ENCODE measurements at places on chromosomes 16 and 17.
A peak's percentile ranks its signal among the peaks of the same experiment; 100 is the strongest.

- peak; percentile 17 for DNase-seq
Observed at GRCh38 chr16:57446531-57447185, 527 bp downstream of the CIAPIN1 start.

DNA sequence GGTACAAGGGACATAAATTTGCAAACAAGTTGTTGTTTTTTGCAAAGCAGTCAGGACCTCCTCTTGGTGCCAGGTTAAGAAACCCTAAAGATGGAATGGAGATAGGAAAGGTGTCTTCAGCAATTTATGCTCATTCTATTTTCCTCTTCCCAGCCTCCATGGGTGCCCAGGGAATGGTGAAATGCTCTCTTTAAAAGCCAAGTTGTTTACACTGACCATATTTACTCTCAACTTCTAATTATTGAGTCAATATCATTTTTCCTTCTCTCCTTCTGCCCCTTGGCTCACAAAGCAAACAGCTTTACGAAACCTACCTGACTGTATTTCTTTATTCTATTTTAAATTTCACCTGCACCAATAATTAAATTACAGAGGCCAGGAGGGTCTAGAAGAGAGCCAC, 138.5 kb upstream of the IRX3 start:
- no peak for DNase-seq

- no peak for DNase-seq
Observed at GRCh38 chr17:66537502-66537901, 235.1 kb downstream of the PRKCA start.

DNA sequence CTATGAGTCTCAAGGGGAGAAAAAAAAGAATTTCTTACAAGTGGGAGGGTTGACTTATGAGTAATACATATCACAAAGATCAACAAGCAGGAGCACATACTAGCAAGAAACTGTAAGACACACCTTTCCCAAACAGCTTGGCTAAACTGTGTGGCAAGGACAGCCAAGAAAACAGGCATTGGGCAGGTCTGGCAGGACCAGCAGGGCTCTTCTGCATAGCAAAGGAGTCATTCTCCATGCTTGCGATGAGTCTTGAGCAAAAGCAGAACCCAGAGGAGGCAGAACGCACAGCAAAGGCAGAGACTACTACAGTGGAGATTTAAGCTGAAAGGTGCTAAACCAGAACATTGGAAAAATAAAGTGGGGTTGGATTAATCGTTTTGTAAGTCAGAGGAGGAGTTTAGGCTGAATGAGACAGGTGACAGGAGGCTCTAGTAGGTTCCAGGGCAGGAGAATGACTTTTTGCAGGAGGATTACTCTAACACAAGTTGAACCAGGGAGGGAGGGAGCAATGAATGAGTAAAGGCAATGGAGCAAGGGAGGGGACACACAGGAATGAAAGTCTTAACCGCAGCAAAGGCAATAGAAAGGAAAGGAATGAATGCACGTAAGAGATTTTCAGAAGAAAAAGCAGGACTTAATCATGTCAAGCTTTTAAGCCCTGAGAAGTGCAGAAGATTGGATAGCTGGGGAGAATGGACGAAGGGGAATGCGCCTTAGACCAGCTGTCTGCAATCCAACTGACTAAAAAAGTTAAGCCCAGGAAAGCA, 2.7 kb downstream of the N4BP1 start:
- peak; percentile 73 for DNase-seq

DNA sequence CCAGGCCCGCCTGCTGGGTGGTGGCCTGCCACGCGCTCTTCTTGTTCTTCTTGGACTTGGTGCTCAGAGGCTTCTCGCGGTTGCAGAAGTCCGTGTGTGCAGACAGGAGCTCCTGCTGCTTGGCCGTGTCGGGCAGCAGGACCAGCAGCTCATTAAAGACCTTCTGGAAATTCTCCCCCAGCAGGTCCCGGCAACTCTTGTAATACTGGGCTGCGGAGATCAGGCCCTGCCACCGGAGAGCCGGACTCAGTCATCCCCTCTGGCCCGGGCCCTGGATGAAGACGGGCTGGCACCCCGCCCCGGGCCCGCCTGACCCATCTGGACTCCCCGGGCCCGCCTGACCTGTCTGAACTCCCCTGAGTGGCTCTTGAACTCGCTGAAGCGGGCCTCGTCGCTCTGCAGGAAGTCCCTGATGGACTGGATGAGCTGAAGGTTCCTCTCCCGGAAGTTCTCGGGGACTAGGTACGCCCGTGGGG, 8.6 kb downstream of the SYNGR3 start:
- no peak for DNase-seq

- DNase-seq, result no peak
Observed at GRCh38 chr17:13813347-13814240, 211.9 kb upstream of the HS3ST3A1 start.

DNA sequence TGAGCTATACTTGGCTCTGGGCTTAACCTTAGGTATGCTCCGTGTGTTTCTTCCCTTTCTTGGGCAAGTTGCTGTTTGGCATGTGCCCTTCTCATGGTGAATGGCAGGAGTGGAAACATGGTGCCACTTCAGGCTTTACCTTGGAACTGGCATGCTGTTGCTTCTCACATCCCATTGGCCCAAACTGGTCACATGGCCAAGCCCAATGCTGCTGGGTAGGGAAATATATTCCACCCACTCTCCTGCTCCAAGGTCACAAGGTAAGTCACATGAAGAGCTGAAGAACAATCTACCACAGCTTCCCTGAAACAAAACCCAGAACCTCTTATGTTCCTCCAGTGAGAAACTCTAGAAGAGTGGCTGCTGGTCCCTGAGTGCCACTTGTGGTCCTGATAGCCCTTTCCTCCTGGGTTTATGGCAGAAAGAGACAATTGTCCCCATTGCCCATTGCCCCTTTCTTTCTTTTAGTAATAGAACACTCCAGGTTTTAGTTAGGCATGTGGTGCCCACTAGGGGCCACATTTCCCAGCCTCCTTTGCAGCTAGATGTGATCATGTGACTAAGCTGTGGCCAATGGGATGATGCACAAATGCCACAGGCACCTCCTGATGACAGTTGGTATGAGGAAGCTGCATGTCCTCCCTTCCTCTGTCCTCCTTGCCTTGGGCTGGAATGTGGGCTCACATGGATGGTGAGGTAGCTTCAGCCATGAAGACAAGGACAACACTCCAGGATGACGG, 50.3 kb downstream of the MEOX1 start:
- DNase-seq, result no peak

- no peak for DNase-seq
Observed at GRCh38 chr17:76947771-76948170, 79.6 kb downstream of the MGAT5B start.

DNA sequence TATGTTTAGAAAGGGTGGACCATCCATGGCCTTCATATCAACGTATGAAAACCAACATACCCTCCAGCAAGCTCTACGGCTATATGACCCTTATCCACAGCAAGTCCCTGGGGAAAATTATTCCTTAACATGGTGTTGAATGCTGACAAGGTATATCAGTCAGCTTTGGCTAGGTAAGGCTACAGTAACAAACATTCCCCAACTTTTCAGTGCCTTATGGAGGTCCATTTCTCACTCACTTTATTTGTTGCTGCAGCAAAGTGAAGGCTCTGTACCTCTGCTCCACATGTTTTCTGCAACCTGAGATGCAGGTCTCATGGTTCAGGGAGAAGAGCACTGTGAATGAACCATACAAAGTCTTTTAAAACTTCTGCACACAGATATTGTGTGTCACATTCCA, 83.8 kb upstream of the TOX3 start:
- DNase-seq, result no peak

DNA sequence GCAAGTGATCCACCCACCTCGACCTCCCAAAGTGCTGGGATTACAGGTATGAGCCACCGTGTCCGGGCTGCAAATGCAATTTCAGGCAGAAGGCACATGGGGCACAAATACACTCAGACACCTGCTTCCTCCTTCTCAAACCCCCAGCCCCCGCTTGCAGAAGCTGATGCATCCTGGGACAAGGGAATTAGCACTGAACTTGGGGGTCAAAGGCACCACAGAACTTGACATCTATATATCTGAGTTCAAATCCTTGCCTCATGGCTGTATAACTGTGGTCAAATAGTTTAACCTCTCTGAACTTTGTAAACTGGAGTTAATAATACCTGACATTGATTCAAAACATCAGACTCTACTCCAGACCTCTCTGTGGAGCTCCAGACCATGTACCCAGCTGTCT, 4.1 kb upstream of the ARL5C start:
- no peak for DNase-seq

DNA sequence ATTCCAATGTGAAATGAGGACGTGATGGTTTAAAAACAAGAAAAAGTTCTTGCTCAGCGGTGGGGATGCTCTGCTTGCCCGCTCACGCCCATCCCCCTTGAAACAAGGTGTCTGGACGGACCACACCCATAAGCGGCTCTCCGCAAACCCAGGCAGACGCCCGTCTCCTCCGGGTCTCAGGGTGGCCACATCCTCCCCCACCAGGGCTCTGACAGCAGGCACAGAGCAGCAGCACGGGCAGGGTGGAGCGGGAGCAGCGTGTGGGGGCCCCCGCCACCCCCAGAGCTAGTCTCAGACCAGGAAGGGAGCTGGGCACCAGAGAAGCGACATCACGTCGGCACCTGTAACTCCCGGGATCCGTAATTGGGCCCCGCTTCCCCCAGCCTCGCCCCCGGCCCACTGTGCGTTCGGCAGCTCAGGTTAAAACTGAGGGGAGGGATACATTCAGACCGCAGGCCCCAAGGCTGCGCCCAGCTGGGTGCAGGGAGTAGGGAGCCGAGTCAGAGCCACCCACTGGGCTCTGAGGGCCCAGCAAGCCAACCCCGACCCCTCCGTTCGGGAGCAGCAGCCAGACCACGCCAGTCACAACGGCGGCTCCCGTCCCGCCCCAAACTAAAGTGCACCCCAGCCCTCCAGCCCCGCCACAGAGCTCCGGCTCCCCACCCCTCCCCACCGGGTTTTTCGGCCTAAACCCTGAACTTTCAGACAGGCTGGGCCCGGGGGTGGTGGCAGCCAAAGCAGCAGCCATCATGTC, 22.0 kb downstream of the CLUH start:
- no peak for DNase-seq

DNA sequence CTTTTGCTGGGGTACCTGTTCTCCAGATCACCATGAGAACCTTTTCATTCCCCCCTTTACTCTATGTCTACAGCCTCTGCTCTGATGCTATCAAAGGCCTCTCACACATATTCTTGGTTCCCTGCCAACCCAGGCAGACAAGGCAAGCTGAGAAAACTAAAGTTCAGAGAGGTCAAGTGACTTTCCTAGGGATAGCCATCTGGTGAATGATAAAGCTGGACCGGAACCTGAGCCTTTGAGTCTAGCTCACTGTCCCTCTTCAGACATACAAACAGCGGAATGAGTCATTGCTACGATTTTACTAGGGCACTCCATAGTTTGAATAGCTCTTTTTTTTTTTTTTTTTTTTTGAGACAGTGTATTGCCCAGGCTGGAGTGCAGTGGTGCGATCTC, 73.3 kb downstream of the XYLT1 start:
- peak; percentile 60 for DNase-seq

DNA sequence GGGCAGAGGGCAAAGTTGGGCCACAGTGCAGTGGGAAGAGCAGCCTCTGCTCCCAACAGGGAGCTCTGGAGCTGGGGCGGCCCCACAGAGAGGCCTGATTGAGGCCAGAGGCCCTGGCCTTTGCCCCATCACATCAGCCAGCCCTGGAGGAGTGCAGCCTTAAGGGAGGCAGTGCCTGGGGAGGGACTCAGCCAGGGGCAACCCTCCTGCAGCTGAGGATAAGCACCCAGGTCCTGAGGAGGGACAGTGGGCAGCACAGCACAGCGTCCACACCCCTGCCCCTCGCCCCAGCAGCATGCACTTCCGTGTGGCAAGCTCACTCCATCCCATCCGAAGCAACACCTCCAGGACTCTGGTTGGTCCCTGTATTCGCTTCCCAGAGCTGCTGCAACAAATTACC, 61.9 kb upstream of the CBX4 start:
- DNase-seq, result no peak

DNA sequence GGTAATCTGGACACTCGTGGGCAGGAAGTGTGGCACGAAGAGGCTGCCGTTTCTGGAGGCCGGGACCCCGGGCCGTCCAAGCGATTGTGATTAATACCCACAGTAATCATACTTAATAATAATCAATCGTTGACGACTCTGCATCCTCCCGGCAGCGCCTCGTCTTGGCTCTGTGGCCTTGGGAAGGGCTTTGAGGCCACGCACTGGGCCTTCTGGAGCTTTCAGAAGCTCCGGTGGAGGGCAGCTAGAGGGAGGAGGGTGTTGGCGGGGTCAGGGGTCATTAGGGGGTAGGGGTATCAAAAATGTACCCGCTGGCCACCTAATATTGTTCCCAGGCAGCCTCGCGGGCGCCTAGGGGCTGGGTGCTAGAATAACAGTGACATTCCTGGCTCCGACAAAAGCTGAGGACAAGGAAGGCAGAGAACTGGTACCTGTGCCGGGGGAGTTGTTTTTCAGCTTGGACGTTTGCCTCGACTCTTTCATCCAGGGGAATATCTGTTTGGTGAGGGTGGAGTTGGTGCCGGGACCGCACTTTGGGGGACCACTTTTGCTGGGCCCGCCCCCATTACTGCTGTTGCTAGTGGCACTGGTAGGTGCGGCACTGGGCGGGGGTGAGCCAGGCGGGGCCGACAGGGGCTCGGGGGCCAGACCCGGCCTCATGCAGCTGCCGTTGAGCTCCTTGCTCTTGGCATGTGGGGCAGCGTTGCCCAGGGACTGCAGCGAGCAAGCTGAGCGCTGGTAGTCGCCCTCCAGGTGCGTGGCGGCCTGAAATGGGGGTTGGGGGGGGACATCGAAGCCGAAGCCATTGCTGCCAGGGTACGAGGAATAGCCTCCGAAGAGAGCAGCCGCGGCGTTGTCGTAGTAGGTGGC, 6.9 kb upstream of the HOXB2 start:
- no peak for DNase-seq

DNA sequence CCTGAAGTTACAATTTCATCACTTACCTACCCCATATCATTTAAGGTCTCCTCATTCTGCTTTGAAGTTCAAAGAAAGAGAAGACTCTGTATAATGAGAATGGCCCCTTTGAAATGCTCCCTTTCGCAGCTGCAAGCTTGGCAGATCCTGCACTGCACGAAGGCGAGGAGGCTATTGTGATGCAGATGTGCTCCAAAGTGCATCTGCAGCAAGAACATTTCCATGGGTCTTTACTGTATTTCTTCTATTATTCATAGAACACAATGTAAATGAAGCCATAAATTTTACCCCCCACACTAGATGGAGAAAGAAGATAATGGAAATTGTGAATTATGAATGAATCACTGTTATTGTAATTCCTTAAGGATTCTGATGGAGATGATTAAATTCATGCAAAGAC, 178.7 kb downstream of the CHD9NB start:
- no peak for DNase-seq

- no peak for DNase-seq
Observed at GRCh38 chr17:75468779-75469373, 12.4 kb downstream of the TMEM94 start.

GRCh38 chr17:2749784-2750181, 331 bp upstream of the CCDC92B start:
- peak; percentile 55 for DNase-seq

- DNase-seq, result no peak
Observed at GRCh38 chr17:29066047-29066446, 23.1 kb downstream of the PIPOX start.

GRCh38 chr17:52681480-52681879, 523.0 kb upstream of the CA10 start:
- no peak for DNase-seq

All from fibroblast of skin of abdomen (primary cell).